ENCODE measurements at places on chromosomes 13 and 19. TPM values are rescaled to one million over a fixed set of nuclear protein-coding genes. Genes with fewer than 3 reads are reported as not detected.

Gene ADM5
- 0.69 TPM for total RNA-seq

Gene SLC7A9
- total RNA-seq = not detected

Gene CAMSAP3
- 0.88 TPM for total RNA-seq

Gene HS6ST3
- total RNA-seq = 0.30 TPM

Gene HSPB6
- total RNA-seq = 795 TPM

Gene COL5A3
- total RNA-seq = 5.6 TPM

Gene KLF12
- total RNA-seq = 14.3 TPM

Gene SLC15A1
- not detected for total RNA-seq

Gene TMPRSS9
- total RNA-seq = not detected

Gene NTN5
- 0.68 TPM for total RNA-seq

Gene KIR2DL1
- total RNA-seq = not detected

Gene KIR2DL4
- not detected for total RNA-seq

Gene KIR3DL3
- not detected for total RNA-seq

Gene POU2F2
- 0.70 TPM for total RNA-seq

Gene ERFL
- total RNA-seq = 0.17 TPM

Gene PTBP1
- total RNA-seq = 106 TPM

GRCh38 chr19:18377026-18377425, 8.9 kb upstream of the GDF15 start:
- DNase-seq = no peak
- no peak overlapping the region for H3K27ac ChIP-seq
- H3K27me3 ChIP-seq = no peaks in the 10 kb centered on the region
- H3K4me1 ChIP-seq = peaks cover 37% of the 10 kb centered on the region

DNA sequence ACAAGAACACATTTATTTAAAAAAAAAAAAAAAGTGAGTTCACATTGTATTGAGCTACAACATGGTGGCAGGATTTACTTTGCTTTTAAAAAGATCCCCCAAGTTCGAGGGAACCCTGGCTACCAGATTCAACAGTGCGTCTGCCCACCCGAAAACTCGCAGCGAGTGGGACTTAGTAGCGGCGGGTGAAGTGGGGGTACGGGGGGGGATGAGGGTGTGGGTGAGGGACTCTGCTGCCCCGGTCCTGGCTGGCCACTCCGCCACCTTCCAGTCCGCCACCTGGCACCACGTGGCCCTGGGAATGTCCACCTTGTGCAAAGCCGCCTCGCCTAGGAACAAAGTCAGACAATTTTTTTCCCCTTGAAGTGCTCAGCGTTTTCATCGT, 19.3 kb upstream of the TINCR start:
- H3K27ac ChIP-seq = no peak overlapping the region
- DNase-seq = no peak
- no peak overlapping the region for H3K4me3 ChIP-seq
- peaks cover 71% of the 10 kb centered on the region for H3K36me3 ChIP-seq
- H3K4me1 ChIP-seq = peaks cover 16% of the 10 kb centered on the region

DNA sequence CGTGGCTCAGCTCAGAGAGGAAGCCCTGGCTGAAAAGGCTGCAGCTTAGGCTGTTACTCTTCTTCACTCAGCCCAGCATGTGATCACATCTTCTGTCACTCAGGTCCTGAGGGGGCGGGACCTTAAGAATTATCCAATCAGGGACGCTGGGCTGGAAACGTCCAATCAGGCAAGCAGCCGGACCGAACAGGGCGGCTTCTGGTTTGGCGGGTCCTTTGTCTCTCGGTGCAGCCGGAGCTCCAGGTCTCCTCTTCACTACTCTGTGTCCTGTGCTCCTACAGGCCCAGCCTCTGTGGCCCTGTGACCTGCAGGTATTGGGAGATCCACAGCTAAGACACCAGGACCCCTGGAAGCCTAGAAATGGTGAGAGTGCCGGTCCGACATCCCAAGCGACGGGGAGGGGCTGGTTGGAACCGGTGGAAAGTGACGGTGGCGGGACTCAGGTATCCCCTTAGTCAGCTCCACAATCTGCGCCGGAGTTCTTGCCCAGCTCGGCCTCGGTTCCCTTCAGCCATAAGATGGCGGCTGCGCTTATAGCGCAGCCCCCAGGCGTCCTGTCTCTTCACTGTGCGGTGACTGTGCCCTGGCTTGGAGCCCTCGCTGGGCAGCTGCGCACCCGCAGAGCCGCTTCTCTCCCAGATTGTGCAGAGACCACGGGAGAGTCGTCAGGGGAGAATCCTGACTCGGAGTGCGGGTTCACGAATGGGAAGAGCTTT, at the start of gene ZNF93:
TSS of gene ZNF93 (plus strand) at position 218 of the 716 bp plus-strand sequence. CDS start at position 361, 143 bp downstream.
- peak within 1 kb of the TSS; percentile 71 for H3K4me3 ChIP-seq
- DNase-seq = peak; percentile 97
- H3K27ac ChIP-seq = peak within 1 kb of the TSS; percentile 22

- no peak overlapping the region for H3K27ac ChIP-seq
- no peak overlapping the region for H3K4me3 ChIP-seq
- no peak for DNase-seq
- no peaks in the 10 kb centered on the region for H3K36me3 ChIP-seq
- H3K27me3 ChIP-seq = peaks cover 31% of the 10 kb centered on the region
Measured at GRCh38 chr19:32233885-32234284, 111.5 kb upstream of the ZNF507 start.

DNA sequence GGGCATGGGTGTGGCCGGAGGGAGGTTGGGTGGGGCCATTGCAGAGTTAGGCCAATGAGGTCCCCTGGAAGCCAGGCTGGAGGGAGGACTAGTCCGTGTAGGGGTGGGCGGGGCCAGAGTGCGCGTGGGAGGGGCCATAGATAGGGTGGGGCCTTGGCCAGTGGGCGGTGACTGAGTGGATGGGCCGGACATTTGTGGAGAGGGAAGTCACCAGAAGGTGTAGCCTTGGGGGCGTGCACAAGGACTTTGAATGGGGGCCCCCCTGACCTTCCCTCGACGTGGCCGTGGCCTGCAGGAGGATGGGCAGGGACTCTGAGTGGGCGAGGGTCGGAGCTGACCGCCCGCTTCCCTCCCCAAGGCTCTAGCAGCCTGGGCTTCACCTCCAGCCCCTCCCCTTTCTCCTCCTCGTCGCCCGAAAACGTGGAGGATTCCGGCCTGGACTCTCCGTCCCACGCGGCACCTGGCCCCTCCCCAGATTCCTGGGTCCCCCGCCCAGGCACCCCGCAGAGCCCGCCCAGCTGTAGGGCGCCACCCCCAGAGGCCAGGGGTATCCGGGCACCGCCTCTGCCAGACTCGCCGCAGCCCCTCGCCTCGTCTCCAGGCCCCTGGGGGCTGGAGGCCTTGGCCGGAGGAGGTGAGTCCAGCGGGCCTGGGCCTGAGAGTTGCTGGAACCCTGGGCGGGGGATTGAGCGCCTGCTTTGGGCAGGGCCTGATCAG, 16.5 kb upstream of the B3GNT3 start:
- no peaks in the 10 kb centered on the region for H3K36me3 ChIP-seq
- H3K4me1 ChIP-seq = no peaks in the 10 kb centered on the region
- peaks cover 41% of the 10 kb centered on the region for H3K27me3 ChIP-seq
- peak overlapping the region; percentile 31 for H3K4me3 ChIP-seq
- no peak overlapping the region for H3K27ac ChIP-seq

- peak overlapping the region; percentile 74 for H3K27ac ChIP-seq
- H3K36me3 ChIP-seq = no peaks in the 10 kb centered on the region
- H3K4me3 ChIP-seq = no peak overlapping the region
- no peaks in the 10 kb centered on the region for H3K27me3 ChIP-seq
Measured at GRCh38 chr19:3374369-3375112, 8.2 kb downstream of the NFIC start.

GRCh38 chr19:33582914-33583313, 38.8 kb upstream of the CHST8 start:
- H3K4me3 ChIP-seq = no peak overlapping the region
- H3K4me1 ChIP-seq = no peaks in the 10 kb centered on the region
- H3K27ac ChIP-seq = no peak overlapping the region
- DNase-seq = no peak

GRCh38 chr13:41018602-41018948, 541 bp downstream of the ELF1 start:
- H3K36me3 ChIP-seq = no peaks in the 10 kb centered on the region
- DNase-seq = no peak
- H3K27ac ChIP-seq = peak overlapping the region; percentile 80
- no peaks in the 10 kb centered on the region for H3K4me1 ChIP-seq

GRCh38 chr13:92137520-92137919, 739.1 kb downstream of the GPC5 start:
- H3K4me1 ChIP-seq = no peaks in the 10 kb centered on the region
- no peaks in the 10 kb centered on the region for H3K27me3 ChIP-seq
- no peak for DNase-seq
- H3K4me3 ChIP-seq = no peak overlapping the region
- no peaks in the 10 kb centered on the region for H3K36me3 ChIP-seq
- H3K27ac ChIP-seq = no peak overlapping the region

- no peaks in the 10 kb centered on the region for H3K27me3 ChIP-seq
- no peak for DNase-seq
- H3K4me3 ChIP-seq = no peak overlapping the region
- H3K36me3 ChIP-seq = no peaks in the 10 kb centered on the region
Measured at GRCh38 chr19:29467824-29468401, 57.9 kb upstream of the VSTM2B start.

GRCh38 chr13:44230736-44231135, 142.9 kb upstream of the SERP2 start:
- no peak for DNase-seq
- H3K27ac ChIP-seq = no peak overlapping the region
- H3K36me3 ChIP-seq = no peaks in the 10 kb centered on the region
- no peaks in the 10 kb centered on the region for H3K27me3 ChIP-seq
- no peaks in the 10 kb centered on the region for H3K4me1 ChIP-seq

GRCh38 chr19:13537454-13537853, 31.2 kb upstream of the CACNA1A start:
- H3K27me3 ChIP-seq = peaks cover 3% of the 10 kb centered on the region
- H3K4me3 ChIP-seq = no peak overlapping the region
- H3K4me1 ChIP-seq = no peaks in the 10 kb centered on the region
- no peak overlapping the region for H3K27ac ChIP-seq
- no peak for DNase-seq

GRCh38 chr13:69580255-69580654, 527.4 kb upstream of the ATXN8OS start:
- H3K27ac ChIP-seq = no peak overlapping the region
- no peaks in the 10 kb centered on the region for H3K4me1 ChIP-seq
- no peaks in the 10 kb centered on the region for H3K36me3 ChIP-seq
- H3K27me3 ChIP-seq = no peaks in the 10 kb centered on the region

DNA sequence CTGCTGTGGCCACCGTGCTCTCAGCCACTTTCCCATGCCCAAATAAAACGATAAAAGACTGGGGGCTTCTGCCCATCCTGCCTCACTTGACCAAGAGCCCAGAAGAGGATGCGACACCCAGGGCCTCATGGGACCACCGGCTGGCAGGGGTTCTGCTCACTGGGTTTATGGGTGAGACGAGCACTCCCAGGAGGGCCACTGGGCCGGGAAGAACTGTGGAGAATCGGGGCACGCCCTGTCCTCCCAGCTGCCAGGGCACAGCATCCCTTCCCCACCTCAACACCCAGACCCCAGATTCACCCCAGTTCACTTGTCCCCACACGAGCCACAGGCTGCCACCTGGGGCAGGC, 4.7 kb upstream of the F10 start:
- no peaks in the 10 kb centered on the region for H3K36me3 ChIP-seq
- no peak overlapping the region for H3K27ac ChIP-seq
- no peaks in the 10 kb centered on the region for H3K27me3 ChIP-seq
- H3K4me3 ChIP-seq = no peak overlapping the region
- no peak for DNase-seq

DNA sequence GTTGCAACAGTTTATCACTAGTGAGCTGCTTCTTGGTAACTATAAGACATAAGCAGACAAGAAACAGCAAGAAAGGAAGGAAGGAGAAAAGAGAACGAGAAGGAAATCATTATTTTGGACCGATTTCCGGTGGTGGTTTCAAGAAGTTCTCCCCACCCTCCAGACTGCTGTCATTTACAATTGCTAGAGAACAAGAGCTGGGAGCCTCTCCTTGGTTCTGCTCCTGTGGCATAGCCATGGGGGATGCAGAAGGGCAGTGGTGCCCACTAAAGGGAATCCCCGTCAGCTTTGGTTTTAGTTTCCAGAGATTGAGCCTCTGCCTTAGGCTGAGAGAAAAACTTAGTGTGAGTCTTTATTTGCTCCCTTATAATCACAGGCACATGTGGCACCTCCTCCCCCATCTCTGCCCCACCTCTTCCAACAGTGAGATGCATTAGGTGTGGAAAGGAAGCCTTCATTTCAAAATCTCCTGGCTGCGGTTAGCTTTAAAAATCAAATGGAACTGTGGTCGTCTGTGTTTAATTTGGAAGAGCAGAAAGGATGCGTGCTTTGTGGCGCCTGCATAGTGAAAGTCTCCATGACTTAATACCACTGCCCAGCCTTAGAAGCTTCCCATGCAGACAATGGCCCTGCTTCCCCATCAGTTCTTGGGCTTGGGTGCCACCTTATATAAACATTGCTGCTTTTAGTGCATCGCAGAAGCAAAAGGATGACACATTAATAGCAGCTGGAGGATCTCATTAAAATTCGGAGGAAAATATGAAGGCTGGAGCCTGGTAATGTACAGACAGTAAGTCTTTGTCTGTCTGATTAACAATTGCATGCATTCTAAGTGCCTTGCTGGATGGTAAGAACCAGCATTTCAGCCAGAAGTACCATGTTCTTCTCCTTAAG, 25.0 kb downstream of the LRCH1 start:
- H3K27me3 ChIP-seq = no peaks in the 10 kb centered on the region
- H3K4me1 ChIP-seq = peaks cover 88% of the 10 kb centered on the region
- DNase-seq = no peak
- H3K36me3 ChIP-seq = no peaks in the 10 kb centered on the region

DNA sequence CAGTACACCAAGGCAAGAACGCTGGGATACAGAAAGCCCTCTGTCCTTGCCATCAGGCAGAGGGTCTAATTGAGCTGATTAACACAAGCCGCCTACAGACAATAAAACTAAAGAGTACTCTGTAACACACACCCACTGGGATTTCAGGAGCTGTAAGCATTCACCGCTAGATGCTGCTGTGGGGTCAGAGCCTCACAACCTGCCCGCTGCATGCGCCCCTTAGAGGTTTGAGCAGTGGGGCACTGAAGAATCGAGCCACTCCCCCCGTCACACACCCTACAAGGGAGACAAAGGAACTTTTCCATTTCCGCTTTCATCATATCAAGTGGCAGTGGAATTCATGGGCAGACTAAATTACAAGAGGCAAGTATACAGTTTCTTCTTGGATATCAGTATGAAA, 1080.6 kb downstream of the PCDH17 start:
- no peak overlapping the region for H3K4me3 ChIP-seq
- no peaks in the 10 kb centered on the region for H3K4me1 ChIP-seq
- no peaks in the 10 kb centered on the region for H3K36me3 ChIP-seq
- DNase-seq = no peak
- H3K27me3 ChIP-seq = no peaks in the 10 kb centered on the region
- H3K27ac ChIP-seq = no peak overlapping the region

- no peaks in the 10 kb centered on the region for H3K27me3 ChIP-seq
- H3K4me1 ChIP-seq = no peaks in the 10 kb centered on the region
- no peak overlapping the region for H3K4me3 ChIP-seq
Measured at GRCh38 chr13:72383646-72384045, 343.8 kb downstream of the MZT1 start.

DNA sequence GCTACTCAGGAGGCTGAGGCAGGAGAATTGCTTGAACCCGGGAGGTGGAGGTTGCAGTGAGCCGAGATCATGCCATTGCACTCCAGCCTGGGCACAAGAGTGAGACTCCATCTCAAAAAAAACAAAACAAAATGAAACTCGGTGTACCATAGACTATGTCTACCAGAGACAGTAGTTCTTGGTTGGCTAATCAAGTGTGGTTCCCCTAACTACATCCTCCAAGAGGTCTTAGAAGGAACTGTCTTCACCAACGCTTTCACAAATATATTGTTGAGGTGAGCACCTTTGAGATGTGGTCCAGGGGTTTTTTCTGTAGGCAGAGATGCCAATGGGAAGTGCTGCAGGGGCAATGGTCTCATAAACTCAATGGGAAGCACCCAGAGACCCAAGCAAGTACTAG, 48.0 kb downstream of the RFC3 start:
- H3K4me1 ChIP-seq = no peaks in the 10 kb centered on the region
- H3K27ac ChIP-seq = no peak overlapping the region
- H3K27me3 ChIP-seq = no peaks in the 10 kb centered on the region
- no peak for DNase-seq
- no peaks in the 10 kb centered on the region for H3K36me3 ChIP-seq
